ENCODE measurements at places on chromosomes 11 and 22.
A peak's percentile ranks its signal among the peaks of the same experiment; 100 is the strongest.

DNA sequence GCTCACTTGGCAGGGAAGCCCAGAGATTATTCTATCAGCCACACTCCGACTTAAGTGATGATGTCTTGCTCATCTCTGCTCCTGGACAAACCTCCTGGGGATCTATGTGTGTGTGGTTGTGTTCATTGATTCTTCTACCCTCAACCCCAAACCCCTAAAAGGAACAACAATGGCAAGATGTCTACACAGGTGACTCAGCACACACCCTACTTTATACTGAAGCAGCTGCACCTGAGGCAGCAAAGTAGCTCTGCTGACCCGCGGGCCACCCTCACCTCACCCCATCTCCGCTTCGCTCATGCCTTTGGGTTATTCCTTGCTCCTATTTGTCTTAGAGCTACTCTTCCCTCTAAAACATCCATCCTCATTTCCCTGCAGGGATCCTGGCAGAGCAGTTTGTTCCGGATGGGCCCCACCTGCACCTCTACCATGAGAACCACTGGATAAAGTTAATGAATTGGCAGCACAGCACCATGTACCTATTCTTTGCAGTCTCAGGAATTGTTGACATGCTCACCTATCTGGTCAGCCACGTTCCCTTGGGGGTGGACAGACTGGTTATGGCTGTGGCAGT is 38.7 kb downstream of the TMEM45B start:
- no peak for DNase-seq

DNA sequence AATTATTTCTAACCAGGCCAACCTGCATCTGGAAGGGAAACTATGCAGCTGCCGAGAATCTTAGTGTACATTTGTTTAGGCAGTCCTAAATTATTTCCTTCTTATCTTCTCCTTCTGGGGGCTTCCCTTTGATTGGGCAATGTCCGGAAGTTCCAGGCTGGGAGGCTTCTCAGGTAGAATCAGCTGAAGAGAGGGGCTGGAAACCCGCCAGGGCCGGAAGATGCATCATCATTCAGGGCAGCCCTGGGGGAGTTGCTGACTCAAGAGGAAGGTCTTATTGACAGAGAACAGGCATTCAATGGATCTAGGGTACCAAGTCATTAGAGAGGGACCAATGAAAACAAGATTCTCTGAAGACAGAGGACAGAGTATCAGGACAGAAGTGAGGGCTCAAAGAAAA is 150.7 kb downstream of the BLID start:
- DNase-seq = no peak

- no peak for DNase-seq
These were observed 540.2 kb downstream of the MIAT start for GRCh38 chr22:27197618-27198017.

DNA sequence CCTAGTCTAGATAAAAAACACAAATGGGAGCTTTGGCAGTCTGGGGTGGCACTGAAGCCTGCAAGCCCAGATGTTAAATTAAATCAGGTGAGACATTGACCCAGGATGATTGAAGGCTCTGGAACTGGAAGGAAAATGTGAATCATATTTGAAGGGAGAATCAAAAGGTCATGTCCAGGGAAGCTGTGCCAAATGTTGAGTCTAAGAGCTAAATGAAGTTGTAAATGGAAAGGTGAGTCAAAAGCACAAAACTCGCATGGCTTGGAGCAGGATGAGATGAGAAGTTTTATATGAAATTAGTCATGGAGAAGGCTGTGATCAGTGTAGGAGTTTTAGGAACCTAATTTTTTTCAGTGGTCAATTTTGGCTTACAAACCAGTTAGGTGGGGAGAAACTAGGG is 301.1 kb downstream of the BLID start:
- no peak for DNase-seq

GRCh38 chr22:42645938-42646568 is 3.1 kb downstream of the CYB5R3 start:
- no peak for DNase-seq

DNA sequence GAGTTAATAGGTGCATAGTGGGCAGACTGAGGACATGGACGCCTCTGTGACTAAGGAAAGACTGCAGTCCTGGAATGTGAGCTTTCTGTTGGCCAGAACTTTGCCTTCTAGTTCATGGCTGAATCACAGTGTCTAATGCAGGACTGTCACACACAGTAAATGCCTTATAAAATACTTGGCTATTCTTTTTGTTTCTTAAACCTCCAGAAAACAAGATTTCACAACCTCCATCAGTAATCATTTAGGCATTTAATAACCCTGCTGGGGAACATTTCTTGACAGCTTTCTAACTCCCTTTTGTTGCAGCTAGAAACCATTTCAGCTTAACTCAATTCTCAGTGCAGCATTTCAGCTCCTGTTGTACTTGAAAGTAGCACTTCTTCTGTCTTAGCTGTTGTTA is 335.8 kb upstream of the DDI1 start:
- DNase-seq = no peak

DNA sequence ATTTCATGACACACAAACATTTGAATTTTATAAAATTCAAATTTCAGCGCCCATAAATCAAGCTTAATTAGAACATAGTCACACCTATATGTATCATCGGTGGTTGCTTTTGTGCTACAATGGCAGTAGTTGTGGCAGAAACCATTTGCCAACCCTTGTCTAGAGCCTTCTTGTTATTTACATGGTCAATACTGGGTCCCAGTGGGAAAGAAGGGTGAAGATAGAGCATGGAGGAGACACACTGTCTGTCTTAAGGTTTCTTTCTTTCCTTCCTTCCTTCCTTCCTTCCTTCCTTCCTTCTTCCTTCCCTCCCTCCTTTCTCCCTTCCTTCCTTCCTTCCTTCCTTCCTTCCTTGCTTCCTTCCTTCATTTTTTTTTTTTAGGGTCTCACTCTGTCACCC is 3.7 kb downstream of the OR6Q1 start:
- no peak for DNase-seq

- no peak for DNase-seq
These were observed at the start of gene CECR2 for GRCh38 chr22:17369439-17370025. CECR2 (plus strand) TSS chr22:17369460; CDS start chr22:17369784, 324 bp downstream.

- DNase-seq = no peak
These were observed 9.1 kb upstream of the CCDC179 start for GRCh38 chr11:22869325-22869724.

GRCh38 chr11:76371170-76371569 is 9.8 kb downstream of the THAP12 start:
- DNase-seq = no peak

- DNase-seq = no peak
These were observed 4.9 kb upstream of the TAGLN start for GRCh38 chr11:117194267-117194666.

- no peak for DNase-seq
These were observed 104.3 kb downstream of the RRAS2 start for GRCh38 chr11:14254533-14255237.

- DNase-seq = no peak
These were observed 54.4 kb downstream of the ALX4 start for GRCh38 chr11:44255406-44256071.

- DNase-seq = no peak
These were observed 134.2 kb downstream of the CCDC81 start for GRCh38 chr11:86508604-86509587.

GRCh38 chr11:35786188-35786587 is 123.6 kb downstream of the TRIM44 start:
- no peak for DNase-seq

GRCh38 chr22:28597665-28598064 is 82.0 kb downstream of the TTC28 start:
- no peak for DNase-seq

GRCh38 chr11:66317723-66318599 is 1.1 kb upstream of the CD248 start:
- DNase-seq = no peak

- no peak for DNase-seq
These were observed 119.1 kb downstream of the MN1 start for GRCh38 chr22:27682437-27682836.

DNA sequence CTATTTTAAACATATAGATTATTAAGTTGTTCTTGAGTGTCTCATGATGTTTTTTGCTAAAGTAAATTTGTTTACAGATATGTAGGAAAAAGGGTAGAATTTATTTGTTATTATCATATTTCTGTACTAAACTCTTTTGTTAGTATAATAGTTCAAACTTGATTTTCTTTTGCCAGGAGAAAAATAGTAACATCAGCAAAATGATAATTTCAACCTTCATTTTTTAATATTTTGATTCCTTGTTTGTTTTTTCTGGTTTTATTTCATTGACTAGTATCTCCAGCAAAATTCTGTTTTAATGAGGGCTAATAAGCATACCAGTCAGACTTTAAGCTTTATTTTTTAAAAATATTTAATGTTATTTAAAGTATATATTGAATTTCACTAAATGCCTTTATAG is 4.0 kb downstream of the OR1S1 start:
- no peak for DNase-seq

- DNase-seq = no peak
These were observed 32.1 kb downstream of the MTMR3 start for GRCh38 chr22:29914991-29915533.

DNA sequence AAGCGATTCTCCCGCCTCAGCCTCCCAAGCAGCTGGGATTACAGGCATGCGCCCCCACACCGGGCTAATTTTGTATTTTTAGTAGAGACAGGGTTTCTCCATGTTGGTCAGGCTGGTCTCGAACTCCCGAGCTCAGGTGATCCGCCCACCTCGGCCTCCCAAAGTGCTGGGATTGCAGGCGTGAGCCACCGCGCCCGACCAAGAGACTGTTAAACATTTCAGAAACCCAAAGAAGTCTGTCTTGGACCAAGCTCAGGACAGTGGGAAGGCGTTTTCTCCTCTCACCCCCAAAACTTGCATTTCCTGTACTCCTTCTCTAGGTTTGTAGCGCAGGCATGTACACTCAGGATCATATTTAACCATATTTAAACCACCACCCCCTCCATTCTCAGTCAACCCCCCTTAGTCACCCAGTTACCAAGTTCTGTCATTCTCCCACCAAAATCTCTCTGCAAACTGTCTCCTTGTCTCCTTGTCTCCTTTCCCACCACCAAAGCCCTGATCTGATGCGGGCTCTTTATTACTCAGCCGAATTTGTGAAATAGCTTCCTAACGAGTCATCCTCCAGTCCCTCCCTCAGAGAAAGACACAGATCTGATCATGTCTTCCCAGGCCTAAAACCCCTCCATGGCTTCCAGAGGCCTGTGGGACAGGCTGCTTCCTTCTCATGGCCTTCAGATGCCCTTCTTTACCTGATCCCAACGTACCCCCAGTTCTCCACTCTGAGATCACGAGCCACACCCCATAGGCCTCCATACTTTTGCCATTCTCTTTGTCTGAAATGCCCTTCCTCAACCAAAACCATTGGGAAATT is 29.0 kb upstream of the CREB3L1 start:
- DNase-seq = no peak

- DNase-seq = no peak
These were observed 26.4 kb downstream of the IZUMO1R start for GRCh38 chr11:94330789-94331188.

- no peak for DNase-seq
These were observed 69.7 kb upstream of the BMAL1 start for GRCh38 chr11:13207665-13208594.

DNA sequence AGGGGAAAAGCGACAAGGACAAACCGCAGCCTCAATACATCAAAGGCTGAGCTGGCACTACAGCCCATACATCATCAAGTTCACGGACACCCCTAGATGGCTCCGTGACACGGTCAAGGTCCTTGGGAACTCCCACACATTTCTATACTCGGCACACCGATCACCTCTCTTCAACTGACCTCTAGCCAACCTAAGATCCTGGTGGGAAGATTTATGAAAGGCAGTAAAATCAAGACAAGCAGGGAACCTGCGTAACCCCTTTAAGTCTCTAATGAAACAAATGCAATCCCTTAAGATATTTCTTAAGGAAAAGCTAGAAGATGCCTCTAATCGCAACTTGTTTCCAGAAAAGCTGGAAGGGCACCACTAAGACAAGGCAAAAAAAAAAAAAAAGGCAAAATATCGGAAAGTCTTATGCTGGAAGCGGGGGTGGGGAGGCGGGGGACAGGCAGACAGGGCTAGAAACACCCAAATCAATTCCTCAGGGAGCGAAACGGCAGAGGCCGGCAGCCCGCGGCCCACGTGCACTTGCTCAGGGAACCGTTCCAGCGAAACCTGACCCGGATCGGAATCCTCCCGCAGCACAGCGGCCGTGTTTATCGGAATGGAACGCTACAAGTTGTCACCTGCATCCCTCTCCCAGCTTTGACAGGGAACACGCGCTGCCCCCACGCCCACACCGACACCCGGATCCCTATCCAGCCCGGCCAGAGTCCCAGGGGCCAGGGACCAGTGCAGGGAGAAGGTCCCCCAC is 1.4 kb downstream of the ARHGAP20 start:
- DNase-seq = peak; percentile 5

DNA sequence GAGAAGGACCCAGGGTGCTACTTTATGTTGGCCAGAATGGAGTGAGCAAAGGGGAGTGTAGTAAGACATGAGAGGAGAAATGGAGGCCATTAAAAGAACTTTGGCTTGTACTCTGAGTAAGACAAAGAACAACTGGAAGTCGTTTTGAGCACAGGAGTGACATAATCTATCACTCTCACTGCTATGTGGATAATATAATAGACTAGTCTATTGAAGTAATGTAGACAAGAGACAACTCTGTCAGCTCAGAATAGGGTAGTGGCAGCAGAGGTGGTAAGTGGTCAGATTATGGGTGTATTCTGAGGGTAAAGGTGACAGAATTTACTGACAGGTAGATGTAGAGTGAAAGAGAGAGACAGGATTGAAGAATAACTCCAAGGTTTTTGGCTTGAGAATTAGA is 8.2 kb downstream of the KIF18A start:
- DNase-seq = no peak

- no peak for DNase-seq
These were observed 121.7 kb downstream of the OSBP2 start for GRCh38 chr22:30816413-30816812.

GRCh38 chr11:58923300-58923788 is 15.9 kb upstream of the GLYATL1 start:
- no peak for DNase-seq

GRCh38 chr11:11931461-11932055 is 76.9 kb downstream of the DKK3 start:
- DNase-seq = no peak

DNA sequence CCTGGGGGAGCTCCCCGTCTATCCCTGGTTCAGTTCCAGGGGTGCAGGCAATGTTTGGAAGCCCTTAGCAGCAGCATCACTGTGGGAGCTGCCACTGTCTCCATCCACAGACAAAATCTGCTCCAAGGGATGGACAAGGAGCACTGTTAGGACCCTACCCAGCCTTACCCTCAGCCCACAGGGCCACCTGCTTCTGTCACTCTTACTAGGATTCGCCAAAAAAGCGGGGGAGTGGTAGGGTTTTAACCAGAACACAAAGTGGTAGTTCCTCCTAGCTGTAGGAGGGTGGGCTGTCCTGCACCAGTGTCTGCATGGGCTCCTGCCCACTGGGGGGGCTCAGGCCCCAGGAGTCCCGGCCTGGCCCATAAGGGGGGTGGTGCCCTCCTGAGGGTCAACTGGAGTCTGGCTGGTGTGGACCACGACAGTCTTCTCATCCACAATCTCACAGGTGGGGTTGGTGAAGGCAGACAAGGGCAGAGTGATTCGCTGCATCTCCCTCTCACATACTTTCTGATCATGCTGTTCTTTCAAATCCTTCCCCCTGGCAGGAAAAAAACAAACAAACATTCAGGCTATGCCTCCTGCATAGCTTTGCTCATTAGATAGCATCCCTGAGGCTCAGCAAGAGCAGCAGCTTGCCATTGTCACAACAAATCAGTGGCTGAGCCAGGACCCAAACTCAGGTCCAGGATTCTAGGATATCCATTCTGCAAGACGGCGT is 9.4 kb downstream of the PIK3IP1 start:
- no peak for DNase-seq

Data from GM12892 (cell line).